ENCODE measurements at places on chromosomes 1 and 21.

DNA sequence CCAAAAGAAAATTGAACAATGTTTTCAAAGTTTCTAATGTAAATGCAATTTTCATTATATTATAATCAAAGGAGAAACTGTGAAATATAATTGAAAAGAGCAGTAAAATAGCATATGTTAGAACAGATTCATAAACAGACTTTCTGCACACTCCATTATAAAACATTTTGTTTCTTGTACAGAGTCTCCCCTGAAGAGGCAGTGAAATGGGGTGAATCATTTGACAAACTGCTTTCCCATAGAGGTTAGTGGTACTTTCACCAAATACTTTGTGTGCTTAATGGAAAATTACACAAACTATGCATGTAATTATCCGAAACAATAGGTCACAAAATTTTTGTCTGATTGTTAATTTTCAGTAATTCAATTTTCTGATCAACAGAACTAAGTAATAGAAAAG lies 1.9 kb downstream of the RGS18 start:
- no peak for DNase-seq
- H3K27me3 ChIP-seq, result no peaks in the 10 kb centered on the region
- H3K4me3 ChIP-seq, result no peak overlapping the region
- no peaks in the 10 kb centered on the region for H3K36me3 ChIP-seq

DNA sequence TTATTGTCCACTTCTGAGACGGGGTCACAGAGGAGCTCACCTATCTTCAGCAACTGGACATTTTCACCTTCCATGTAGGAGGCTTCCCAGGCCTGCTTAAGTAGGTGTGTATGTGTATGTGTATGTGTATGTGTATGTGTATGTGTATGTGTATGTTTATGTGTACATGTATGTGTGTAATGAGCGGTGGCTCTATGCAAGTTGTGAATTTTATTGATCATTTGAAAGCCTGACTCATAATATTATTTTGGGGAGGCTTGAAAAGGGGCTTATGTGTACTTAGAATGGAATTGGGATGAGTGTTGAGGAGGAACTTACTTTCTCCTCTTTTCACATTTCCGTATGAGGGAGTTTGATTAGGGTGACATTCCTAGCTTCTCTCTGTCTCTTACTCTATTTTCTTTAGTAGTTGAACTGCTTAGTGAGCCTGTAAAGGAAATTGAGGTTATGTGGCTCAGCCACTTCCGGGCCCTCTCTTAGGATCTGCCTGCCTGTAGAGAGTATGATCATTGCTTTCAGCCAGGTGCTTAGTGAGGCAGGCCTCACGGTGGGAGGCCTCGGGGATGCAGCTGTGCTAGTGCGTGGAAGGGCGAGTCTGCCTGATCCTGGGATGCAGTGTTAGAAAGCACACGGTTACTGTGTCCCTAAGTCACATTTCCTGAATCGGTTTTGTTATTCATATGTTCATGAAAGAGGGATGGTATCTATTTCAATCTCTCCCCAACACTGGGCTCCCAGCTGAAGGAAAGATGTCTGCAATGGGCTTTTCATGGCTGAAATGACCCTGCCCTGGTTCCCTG lies 61.0 kb downstream of the IER5 start:
- no peaks in the 10 kb centered on the region for H3K36me3 ChIP-seq
- no peak for DNase-seq
- no peaks in the 10 kb centered on the region for H3K27me3 ChIP-seq
- H3K4me3 ChIP-seq, result no peak overlapping the region
- no peak overlapping the region for H3K27ac ChIP-seq

DNA sequence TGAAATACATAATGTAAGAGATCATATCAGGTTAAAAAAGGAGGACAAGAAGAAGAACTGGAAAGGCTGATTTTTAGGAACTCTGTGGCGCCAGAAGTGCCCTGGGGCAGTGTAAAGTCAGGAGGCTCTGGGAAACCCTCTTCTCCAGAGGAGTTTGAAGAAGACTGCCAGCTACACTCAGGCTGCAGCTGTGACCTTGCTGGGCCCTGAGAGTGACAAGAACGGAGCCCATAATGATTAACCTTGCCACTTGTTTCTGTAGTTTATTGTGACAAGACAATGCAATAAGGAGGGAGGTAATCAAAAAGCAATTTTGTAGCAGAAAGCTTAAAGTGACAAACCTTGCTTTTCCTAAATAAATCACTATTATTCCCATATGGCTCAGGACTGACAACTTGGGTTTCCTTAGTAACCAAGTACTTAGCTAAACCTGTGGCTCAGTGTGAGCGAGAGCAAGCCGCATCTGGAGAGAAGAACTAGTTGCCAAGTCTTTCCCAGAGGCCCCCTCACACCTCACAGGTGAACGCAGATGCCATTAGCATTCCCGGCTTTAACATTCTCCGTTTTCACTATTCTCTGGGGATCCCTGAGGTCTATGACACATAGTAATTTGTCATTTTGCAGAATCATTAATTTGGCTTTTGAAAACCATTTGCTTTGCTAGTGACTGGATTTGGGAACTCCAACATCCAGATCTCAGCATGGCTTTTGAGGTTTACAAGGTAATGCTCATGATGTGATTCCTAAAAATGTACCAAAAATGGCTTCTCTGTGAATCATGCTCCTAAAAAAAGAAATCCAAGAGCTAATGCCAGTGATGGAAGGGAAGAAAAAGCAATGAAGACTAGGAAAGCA lies 115.9 kb downstream of the OMA1 start:
- no peaks in the 10 kb centered on the region for H3K4me1 ChIP-seq
- H3K36me3 ChIP-seq, result peaks cover 56% of the 10 kb centered on the region
- no peak overlapping the region for H3K27ac ChIP-seq
- DNase-seq, result no peak

GRCh38 chr1:37821481-37821880 lies 13.5 kb upstream of the YRDC start:
- no peaks in the 10 kb centered on the region for H3K27me3 ChIP-seq
- peaks cover 79% of the 10 kb centered on the region for H3K36me3 ChIP-seq
- peaks cover 12% of the 10 kb centered on the region for H3K4me1 ChIP-seq
- no peak overlapping the region for H3K4me3 ChIP-seq

- H3K36me3 ChIP-seq, result no peaks in the 10 kb centered on the region
- no peak for DNase-seq
- H3K27me3 ChIP-seq, result no peaks in the 10 kb centered on the region
- no peak overlapping the region for H3K27ac ChIP-seq
- no peaks in the 10 kb centered on the region for H3K4me1 ChIP-seq
These were observed 407.9 kb upstream of the PKN2 start for GRCh38 chr1:88276163-88276562.

DNA sequence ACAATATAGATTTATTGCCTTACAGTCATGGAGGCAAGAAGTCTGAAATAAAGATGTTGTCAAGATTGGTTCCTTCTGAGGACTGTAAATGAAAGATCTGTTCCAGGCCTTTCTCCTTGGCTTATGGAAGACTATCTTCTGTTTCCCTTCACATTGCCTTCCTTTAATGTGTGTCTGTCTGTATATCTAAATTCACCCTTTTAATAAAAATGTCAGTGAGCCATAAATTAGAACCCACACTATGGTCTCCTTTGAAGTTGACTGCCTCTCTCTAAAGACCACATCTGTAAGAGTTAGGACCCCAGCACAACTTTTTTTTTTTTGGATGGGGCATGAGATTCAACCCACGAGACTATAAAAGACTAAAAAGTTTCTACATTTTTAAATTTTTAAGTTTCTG lies 305.8 kb downstream of the KCNT2 start:
- no peak overlapping the region for H3K27ac ChIP-seq
- no peak for DNase-seq
- H3K4me1 ChIP-seq, result no peaks in the 10 kb centered on the region
- H3K4me3 ChIP-seq, result no peak overlapping the region
- H3K27me3 ChIP-seq, result no peaks in the 10 kb centered on the region
- no peaks in the 10 kb centered on the region for H3K36me3 ChIP-seq

DNA sequence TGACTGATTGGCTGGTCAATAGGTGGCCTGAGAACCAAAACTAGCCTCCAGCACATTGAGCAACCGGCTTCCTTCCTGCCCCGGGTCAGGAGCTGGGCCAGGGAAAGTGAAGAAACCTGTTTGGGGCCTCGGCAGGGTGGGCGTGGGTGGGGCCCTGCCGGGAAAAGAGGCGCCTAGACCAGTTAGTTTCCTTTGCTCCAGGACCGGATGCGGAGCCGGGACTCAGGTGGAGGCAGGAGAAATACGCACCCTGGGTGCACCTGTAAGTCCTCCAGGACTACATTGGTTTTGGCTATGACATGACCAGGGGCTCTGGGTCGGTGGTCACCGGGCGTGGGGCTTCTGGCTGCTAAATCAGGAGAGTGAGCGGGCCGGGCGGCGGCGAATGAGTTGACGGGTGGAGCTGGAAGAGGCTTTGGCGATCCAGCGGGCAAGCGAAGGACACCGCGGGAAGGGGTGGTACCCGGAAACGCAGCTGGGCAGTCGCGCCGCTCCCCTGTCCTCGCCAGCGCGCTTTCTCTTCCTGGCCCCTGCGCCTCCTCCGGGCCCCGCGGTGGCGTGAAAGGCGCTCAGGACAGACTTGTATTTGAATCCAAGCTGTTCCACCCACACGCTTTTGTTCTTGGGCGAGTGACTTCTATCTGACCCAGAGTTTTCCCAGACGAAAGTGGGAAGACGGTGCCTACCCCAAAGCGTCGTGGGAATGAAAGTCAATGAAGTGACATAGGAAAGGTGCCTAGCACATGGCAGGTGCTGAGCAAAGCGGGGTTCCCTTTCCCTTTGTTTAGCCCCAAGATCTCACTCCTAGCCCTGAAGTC lies 30.6 kb upstream of the JUN start:
- no peaks in the 10 kb centered on the region for H3K27me3 ChIP-seq
- DNase-seq, result peak; percentile 41
- no peaks in the 10 kb centered on the region for H3K36me3 ChIP-seq
- H3K27ac ChIP-seq, result peak overlapping the region; percentile 44

DNA sequence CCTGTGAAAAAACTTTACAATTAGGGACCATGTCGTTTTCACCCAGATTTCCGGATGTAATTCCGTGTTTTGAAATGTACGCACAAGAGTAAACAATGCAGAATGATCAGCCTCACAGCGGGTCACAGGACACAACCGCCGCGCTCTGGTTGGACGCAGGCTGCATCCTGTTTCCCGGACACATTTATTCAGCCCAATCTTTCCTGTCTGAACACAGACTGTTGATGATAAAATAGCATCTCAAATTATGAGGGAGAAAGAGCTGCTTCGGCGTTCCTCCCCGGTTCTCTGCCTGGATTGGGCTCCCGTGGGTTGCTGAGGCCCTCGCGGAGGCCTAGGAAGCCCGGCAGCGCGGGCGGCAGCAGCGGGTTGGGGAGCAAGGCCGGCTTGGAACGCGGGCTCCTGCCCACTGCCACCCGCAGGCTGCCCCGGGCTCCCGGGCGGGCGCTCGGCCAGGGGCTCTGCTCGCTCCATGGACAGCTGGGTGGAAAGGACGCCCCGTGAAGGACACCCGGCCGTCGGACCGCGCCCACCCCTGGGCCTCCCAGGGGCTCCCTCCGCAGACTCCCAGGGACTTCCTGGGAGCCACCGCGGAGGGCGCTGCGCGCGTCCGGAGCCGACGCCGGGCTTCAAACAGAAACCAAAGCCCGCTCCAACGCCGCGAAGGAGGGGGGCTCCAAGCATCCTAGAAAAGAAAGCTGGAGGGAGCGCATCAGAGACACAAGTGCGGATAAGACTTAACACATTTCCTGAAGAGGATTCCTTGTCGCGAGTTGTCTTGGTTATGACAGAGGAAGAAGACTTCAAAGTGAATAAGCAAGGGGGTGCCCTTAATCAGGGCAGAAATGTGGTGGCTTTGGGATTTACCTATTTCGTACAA lies 122.3 kb downstream of the ESRRG start:
- peak; percentile 40 for DNase-seq
- H3K27me3 ChIP-seq, result no peaks in the 10 kb centered on the region
- peak overlapping the region; percentile 93 for H3K27ac ChIP-seq
- H3K4me3 ChIP-seq, result peak overlapping the region; percentile 62
- no peaks in the 10 kb centered on the region for H3K36me3 ChIP-seq
- no peaks in the 10 kb centered on the region for H3K4me1 ChIP-seq

- no peaks in the 10 kb centered on the region for H3K4me1 ChIP-seq
- no peak for DNase-seq
- no peak overlapping the region for H3K4me3 ChIP-seq
- H3K27me3 ChIP-seq, result no peaks in the 10 kb centered on the region
These were observed 908.2 kb upstream of the ADGRL2 start for GRCh38 chr1:80892539-80892938.

- no peaks in the 10 kb centered on the region for H3K4me1 ChIP-seq
- H3K36me3 ChIP-seq, result no peaks in the 10 kb centered on the region
- DNase-seq, result no peak
- H3K27ac ChIP-seq, result peak overlapping the region; percentile 88
- H3K27me3 ChIP-seq, result no peaks in the 10 kb centered on the region
These were observed 45.2 kb upstream of the FMO2 start for GRCh38 chr1:171139890-171140289.

- no peak overlapping the region for H3K4me3 ChIP-seq
- H3K27ac ChIP-seq, result peak overlapping the region; percentile 44
- no peak for DNase-seq
- peaks cover 40% of the 10 kb centered on the region for H3K36me3 ChIP-seq
These were observed 17.5 kb downstream of the CAP1 start for GRCh38 chr1:40058097-40058452.

GRCh38 chr1:86787621-86788020 lies 83.2 kb downstream of the SH3GLB1 start:
- no peak overlapping the region for H3K4me3 ChIP-seq
- DNase-seq, result no peak
- H3K27ac ChIP-seq, result no peak overlapping the region
- no peaks in the 10 kb centered on the region for H3K36me3 ChIP-seq
- no peaks in the 10 kb centered on the region for H3K4me1 ChIP-seq

GRCh38 chr1:38079019-38079418 lies 32.4 kb upstream of the POU3F1 start:
- H3K27ac ChIP-seq, result no peak overlapping the region
- H3K4me1 ChIP-seq, result no peaks in the 10 kb centered on the region
- H3K36me3 ChIP-seq, result no peaks in the 10 kb centered on the region
- DNase-seq, result no peak
- no peak overlapping the region for H3K4me3 ChIP-seq

- DNase-seq, result no peak
- no peaks in the 10 kb centered on the region for H3K36me3 ChIP-seq
- H3K4me1 ChIP-seq, result peaks cover 5% of the 10 kb centered on the region
- H3K27ac ChIP-seq, result no peak overlapping the region
- no peaks in the 10 kb centered on the region for H3K27me3 ChIP-seq
- H3K4me3 ChIP-seq, result no peak overlapping the region
These were observed 13.0 kb upstream of the UQCRHL start for GRCh38 chr1:15820478-15820877.

DNA sequence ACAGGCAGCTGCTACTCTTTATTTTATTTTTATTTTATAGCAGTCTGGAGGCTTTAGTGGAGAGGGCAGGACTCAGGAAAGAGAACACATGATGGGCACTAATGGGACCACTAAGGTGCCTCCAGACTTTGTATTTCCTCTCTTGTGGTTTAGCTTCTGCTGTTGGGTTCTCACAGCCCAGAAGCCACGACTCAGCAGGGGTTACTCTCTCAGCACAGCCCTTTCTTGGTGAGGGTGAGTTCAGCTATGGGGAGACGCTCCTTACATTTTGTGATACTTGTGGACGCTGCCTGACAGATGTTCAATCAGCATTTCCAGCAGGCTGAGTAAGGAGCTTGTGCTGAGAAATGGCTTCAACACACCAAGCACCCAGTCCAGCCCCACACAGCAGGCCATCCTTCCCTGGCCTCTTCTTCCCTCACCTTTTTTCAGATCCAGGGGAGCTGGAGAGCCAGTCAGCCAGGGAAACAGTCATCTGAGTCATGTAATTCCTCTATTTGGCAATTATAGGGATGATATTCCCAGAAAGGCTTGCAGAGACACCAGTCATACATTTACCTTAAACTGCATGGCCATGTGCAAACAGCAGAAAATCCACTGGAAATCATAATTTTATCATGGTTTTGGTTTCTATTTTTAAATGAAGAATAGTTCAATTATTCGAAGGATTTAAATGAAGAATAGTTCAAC lies 53.2 kb upstream of the RAB3GAP2 start:
- H3K4me1 ChIP-seq, result no peaks in the 10 kb centered on the region
- no peak for DNase-seq
- no peak overlapping the region for H3K4me3 ChIP-seq
- H3K27ac ChIP-seq, result peak overlapping the region; percentile 52
- no peaks in the 10 kb centered on the region for H3K27me3 ChIP-seq

Data from tibial nerve (tissue), 4 donors.